H4 (cell line): ENCODE measurements at places on chromosomes 3 and 15. TPM values are rescaled to one million over a fixed set of nuclear protein-coding genes. Genes with fewer than 3 reads are reported as not detected.

Gene LMOD3
- not detected in 2 replicates for total RNA-seq

Gene PLSCR4
- total RNA-seq: 15.0 and 19.5 TPM in 2 replicates

Gene RAD51
- total RNA-seq: 8.5 and 13.5 TPM in 2 replicates

Gene MFGE8
- total RNA-seq: 30.5 and 40.0 TPM in 2 replicates

Gene ILDR1
- not detected in 2 replicates for total RNA-seq

Gene HESX1
- total RNA-seq: 0.37 TPM in 1 of 2 replicates, not detected in the other

Gene SLC2A2
- not detected in 2 replicates for total RNA-seq

Gene GOLGA8T
- not detected in 2 replicates for total RNA-seq

Gene ZNF774
- total RNA-seq: 0.23 and 0.48 TPM in 2 replicates

Gene STRC
- 0.08 TPM in 1 of 2 replicates, not detected in the other for total RNA-seq

Gene SLC9C1
- total RNA-seq: not detected in 2 replicates

Gene SPSB4
- total RNA-seq: 1.9 and 2.2 TPM in 2 replicates

Gene GMNC
- not detected in 2 replicates for total RNA-seq

Gene CYFIP1
- total RNA-seq: 38.4 and 39.3 TPM in 2 replicates

Gene MLH1
- 42.2 and 43.1 TPM in 2 replicates for total RNA-seq

Gene BCL6
- 5.8 and 9.0 TPM in 2 replicates for total RNA-seq

Gene PYGO1
- 7.2 and 7.8 TPM in 2 replicates for total RNA-seq

Gene GRAMD1C
- 0.23 and 0.81 TPM in 2 replicates for total RNA-seq

Gene CCDC12
- total RNA-seq: 15.1 and 16.0 TPM in 2 replicates

Gene DPPA4
- total RNA-seq: 0.04 TPM in 1 of 2 replicates, not detected in the other

Gene LDHAL6B
- not detected in 2 replicates for total RNA-seq

Gene THSD4
- total RNA-seq: 0.58 and 1.2 TPM in 2 replicates

Gene C2CD4B
- total RNA-seq: not detected in 2 replicates

Gene USP50
- total RNA-seq: not detected in 2 replicates

Gene SLC22A13
- total RNA-seq: 0.10 TPM in 1 of 2 replicates, not detected in the other

Gene CHRFAM7A
- 0.90 and 1.2 TPM in 2 replicates for total RNA-seq

Gene TUSC7
- total RNA-seq: not detected in 2 replicates

Gene CELSR3
- 3.0 and 3.1 TPM in 2 replicates for total RNA-seq

Gene NR1I2
- total RNA-seq: not detected in 2 replicates

Gene GNB4
- 31.7 and 33.8 TPM in 2 replicates for total RNA-seq

Gene TRPM1
- total RNA-seq: not detected in 2 replicates

Gene TF
- not detected in 2 replicates for total RNA-seq

Gene AADACL2
- not detected in 2 replicates for total RNA-seq

Gene CHRD
- total RNA-seq: 1.3 and 3.6 TPM in 2 replicates

Gene MCTP2
- 27.0 and 36.1 TPM in 2 replicates for total RNA-seq

Gene TIMP4
- total RNA-seq: 0.52 and 1.1 TPM in 2 replicates

Gene DLEC1
- 0.10 TPM in 1 of 2 replicates, not detected in the other for total RNA-seq

Gene GOLGA8G
- total RNA-seq: 0.16 TPM in 1 of 2 replicates, not detected in the other

Gene PTPN9
- total RNA-seq: 13.4 and 21.0 TPM in 2 replicates

Gene WDR93
- 0.35 TPM in 1 of 2 replicates, not detected in the other for total RNA-seq

Gene TIGIT
- not detected in 2 replicates for total RNA-seq

Gene TEX9
- total RNA-seq: 3.5 and 9.5 TPM in 2 replicates

Gene ADIPOQ
- total RNA-seq: not detected in 2 replicates

Gene FANCI
- total RNA-seq: 61.2 and 61.9 TPM in 2 replicates

Gene MED12L
- 1.1 and 1.4 TPM in 2 replicates for total RNA-seq

Gene APOD
- total RNA-seq: 0.12 TPM in 1 of 2 replicates, not detected in the other

Gene FBXW12
- 0.08 TPM in 1 of 2 replicates, not detected in the other for total RNA-seq

Gene SCAANT1
- not detected in 2 replicates for total RNA-seq

Gene GPR87
- 0.23 TPM in 1 of 2 replicates, not detected in the other for total RNA-seq

Gene SST
- not detected in 2 replicates for total RNA-seq
